ENCODE measurements at places on chromosomes 7 and 10.
A peak's percentile ranks its signal among the peaks of the same experiment; 100 is the strongest.

DNA sequence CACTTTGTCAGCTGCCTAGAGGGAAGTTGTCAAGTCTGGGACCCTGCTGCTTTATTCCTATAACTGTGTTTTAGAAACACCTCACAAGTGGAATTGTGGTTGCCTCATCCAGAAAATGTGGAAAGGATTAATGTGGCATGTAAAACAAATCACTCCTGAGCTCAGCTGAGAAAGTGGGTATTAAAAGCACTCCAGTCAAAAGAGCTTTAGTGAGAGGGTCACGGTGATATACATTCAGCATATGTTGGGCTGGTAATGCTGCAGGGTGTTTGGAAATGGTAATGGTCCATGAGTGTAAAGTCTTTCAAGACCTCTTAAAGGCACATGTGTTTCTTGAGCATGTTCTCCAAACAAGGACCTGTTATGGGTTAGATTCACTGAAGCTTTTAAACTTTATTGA, 318.2 kb upstream of the MEOX2 start:
- no peak for ATAC-seq

GRCh38 chr7:2781636-2782035, 62.5 kb downstream of the GNA12 start:
- no peak for ATAC-seq

DNA sequence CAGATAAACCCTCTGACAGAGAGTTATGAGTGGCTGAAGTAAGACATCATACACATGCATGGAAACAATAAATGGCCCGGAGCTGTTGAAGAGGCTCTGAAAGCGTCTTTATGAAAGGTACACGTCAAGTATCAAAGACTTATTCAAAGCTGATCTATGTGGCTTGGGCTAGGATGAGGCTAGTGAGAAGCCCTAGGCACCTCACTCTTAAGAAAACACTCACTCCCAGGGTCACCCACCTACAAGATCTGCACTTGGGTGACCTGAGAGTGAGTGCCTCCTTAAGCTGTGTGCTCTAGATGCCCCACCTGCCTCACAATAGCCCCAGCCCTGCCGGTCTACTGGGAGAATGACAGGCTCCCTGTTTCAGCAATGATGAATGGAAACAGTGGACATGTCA, 1.1 kb upstream of the GIMAP1 start:
- no peak for ATAC-seq

- ATAC-seq = no peak
These were observed 31.0 kb downstream of the PDE1C start for GRCh38 chr7:32039000-32039756.

DNA sequence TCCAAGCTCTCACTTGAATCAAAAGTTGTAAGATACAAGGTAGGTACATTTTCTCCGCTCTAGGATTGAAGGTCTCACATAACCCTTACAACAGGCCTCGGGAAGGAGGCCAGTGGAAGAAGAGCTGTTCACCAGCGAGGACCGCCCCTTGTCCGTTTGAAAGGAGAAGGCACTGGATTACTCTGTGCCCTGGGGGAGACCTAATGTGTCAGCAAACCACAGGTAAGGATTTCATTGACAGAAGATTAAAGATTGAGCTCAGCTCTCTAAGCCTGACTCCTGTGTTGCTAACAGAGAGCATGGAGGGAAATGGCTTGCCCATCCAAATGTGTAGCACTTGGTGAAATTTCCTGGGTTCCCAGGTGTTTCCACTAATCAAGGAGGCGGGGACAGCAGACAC, 81.2 kb downstream of the SLC16A9 start:
- peak; percentile 45 for ATAC-seq

GRCh38 chr10:91191584-91191919, 28.9 kb upstream of the PCGF5 start:
- no peak for ATAC-seq

GRCh38 chr10:103192451-103193106, 493 bp downstream of the NT5C2 start:
- peak; percentile 49 for ATAC-seq

- ATAC-seq = peak; percentile 35
These were observed 13.2 kb downstream of the AKR1B15 start for GRCh38 chr7:134562136-134562535.

DNA sequence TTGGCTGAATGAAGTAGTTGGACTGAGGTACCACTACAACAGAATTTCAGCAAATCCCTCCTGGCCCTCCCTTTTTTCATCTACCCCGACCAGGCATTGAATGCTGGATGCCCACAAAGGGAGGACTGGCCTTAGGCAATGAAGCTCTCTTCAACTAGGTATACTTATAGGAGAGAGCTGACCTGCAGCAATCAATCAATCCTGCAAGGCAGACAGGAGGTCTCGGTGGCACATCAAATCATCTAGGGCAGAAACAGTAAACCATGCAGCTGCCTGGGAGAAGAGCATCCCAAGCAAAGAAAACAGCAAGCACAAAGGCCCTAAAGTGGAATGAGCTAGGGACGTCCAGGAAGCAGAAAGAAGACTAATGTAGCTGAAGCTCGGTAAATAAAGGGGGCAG, 2.4 kb upstream of the ABRAXAS2 start:
- ATAC-seq = no peak

DNA sequence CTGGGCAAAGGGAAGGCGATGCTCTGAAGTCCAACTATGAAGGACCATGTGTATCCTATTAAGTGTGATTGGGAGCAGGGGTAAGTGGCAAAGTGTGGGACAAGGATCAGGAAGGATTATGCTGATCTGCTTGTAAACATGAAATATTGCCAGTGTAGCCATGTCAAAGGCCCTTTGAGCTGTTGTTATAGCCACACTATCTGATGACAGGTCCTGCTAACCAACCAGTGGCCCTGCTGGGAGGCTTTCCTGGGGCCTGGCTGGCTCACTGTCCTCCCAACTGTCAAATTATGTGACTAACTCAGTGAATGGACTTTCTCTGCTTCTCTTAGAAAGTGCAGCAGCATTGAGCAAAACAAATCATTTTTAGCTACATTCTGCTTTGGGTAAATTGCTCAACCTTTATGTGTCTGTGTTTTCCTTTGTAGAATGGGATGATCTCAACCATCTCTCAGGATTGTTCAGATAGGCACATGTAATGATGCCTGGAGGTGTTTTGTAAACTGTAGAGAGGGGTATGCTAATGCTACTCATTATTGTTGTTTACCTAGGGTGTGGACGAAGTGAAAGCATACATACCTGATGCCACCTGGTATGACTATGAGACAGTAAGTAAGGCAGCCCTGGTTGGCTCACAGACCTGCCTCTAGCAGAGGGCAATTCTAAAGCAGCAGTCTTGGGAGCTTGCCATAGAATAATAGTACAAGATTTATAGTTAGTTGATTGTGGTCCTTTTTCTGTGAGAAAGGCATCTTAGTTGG, 47.4 kb downstream of the MGAM2 start:
- ATAC-seq = no peak

GRCh38 chr7:103121641-103122040, 27.3 kb downstream of the NAPEPLD start:
- ATAC-seq = no peak

- no peak for ATAC-seq
These were observed 19.2 kb downstream of the ST8SIA6 start for GRCh38 chr10:17435187-17435586.

GRCh38 chr7:34373940-34374339, 284.1 kb upstream of the NPSR1 start:
- ATAC-seq = no peak

DNA sequence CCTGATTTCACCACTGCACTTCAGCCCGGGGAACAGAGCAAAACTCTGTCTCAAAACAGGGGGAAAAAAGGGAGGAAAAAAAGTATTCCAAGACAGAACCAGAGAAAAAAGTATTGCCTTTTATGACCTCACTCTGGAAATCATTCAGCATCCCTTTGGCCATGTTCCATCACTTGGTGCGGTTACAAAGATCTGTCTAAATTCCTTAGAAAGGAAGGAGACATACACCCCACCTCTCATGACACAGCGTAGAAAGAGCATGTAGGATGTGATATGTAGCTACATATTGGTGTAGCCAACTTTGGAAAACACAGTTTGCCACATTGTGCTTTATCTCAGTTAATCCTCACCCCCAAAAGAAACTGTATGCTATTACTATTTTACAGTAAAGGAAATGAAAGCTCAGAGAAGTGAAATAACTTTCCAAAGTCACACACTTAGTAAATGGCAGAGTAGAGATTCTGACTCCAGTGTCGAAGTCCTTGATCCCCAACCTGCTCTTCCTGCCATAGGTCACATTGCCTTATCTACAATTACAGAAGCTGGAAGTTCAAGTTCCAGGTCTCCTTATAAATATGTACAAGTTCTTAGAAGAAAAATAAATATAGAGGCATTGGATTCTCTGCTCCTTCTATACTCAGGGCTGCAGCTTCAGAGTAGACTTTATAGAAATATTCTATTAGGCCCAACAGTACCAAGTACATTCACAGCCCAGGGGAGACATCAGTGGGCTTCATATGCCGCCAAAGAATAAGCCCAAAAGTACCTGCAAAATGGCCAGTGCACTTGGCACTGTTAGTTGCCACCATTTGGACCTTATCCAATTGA, 91.6 kb upstream of the KMT2E start:
- no peak for ATAC-seq

GRCh38 chr7:21778953-21779352, 166.7 kb downstream of the CDCA7L start:
- ATAC-seq = no peak

DNA sequence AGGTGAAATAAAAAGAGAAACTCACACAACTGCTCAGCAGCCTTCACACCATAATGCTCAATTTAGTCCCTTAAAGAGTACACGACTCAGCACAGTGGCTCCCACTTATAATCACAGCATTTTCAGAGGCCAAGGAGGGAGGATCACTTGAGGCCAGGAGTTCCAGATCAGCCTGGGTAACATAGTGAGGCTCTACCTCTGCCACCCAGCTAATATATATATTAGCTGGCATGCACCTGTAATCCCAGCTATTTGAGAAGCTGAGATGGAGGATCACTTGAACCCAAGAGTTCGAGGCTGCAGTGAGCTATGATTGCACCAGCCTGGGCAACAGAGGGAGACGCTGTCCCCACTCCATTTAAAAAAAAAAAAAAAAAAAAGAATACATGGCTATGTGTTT, 2.2 kb downstream of the ITIH2 start:
- ATAC-seq = no peak

DNA sequence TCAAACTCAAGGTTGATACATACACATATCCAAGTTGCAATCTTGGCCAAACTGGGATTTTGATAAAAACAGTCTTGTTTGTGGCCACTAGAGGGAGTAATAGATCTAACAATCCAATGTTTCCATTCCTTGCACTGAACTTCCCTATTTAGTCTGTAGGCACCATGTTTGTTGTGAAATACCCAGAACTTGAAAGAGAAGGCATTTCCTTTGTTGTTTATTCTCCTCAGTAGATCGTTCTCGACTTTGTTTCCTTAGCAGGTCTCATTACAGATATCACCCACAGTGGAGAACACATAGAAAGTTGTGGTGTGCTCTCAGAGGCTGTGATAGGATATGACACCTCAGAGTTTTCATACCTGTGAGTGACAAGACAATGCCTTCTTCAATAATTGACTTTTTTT, 70.3 kb upstream of the MXI1 start:
- ATAC-seq = peak; percentile 90

GRCh38 chr10:113746217-113746957, 5.1 kb upstream of the PLEKHS1 start:
- ATAC-seq = no peak

DNA sequence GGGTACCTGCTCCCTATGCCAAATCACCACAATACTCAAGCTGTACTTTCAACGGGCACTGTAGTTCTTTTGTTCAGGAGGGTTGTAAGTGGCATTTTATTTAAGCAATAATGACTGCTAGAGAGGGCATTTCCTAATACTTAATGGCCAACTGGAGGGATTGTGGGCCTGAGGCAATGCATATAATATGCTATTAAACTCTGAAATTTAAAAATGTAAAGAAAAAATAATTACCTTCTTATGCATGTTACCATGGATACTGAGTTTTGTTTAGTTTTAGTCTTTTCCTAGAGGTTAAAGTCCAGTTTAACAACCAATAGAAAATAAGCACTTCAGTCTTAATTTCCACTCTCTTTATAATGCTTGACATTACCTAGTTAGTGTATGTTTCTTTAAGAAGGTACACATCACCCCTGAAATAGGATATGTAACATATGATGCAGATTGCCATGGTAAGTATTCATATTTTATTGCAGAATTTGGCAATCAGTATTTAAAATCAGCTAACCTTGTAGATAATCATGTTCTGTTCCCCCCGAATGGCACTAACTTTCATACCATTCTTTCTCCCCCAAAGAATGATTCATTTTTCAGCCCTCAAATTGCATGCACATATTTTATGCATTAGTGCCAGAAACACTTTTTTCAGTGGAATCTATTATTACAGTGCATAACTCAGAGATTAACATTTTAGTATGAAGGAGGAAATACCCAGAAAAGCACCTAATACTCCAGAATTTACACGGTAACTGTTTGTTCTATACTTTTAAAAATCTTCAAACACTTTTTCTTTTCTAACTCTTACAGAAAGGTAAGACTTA, 90.3 kb upstream of the ZNF438 start:
- ATAC-seq = no peak

DNA sequence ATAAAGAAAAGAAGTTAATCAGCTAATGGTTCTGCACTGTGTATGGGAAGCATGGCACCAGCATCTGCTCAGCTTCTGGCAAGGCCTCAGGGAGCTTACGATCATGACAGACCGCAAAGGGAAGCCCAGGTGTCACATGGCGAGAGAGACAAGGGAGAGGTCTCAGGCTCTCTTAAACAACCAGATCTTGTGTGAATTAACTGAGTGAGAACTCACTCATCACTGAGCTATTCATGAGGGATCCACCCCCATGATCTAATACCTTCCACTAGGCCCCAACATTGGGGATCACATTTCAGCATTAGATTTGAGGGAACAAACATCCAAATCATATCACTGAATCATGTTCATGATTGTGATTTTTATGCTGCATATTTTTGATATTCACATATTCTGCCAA, 5.8 kb downstream of the USP54 start:
- ATAC-seq = peak; percentile 40

DNA sequence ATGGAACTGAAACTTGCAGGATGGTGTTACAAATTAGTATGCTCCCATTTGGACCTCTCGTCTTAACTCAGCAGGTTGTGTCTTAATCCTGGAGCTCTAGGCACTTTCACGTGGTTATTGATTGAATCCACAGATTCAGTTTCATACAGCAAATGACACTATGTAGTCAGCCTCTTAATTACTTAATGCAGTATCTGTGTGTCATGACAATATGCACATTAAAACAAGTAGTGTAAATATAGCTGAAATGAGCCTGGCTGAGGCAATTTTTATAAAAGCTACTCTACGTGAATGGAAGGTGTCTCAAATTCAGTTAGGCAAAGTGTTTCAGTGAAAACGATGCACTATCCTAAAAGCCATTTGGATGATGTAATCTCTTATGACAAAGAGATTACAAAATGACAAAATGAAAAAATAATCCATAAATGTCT, 86.8 kb downstream of the CD36 start:
- no peak for ATAC-seq
